ENCODE measurements at places on chromosomes 12 and 14. TPM values are rescaled to one million over a fixed set of nuclear protein-coding genes. Genes with fewer than 3 reads are reported as not detected.

GRCh38 chr12:33180918-33181317 is 258.7 kb downstream of the SYT10 start:
- peak; percentile 71 for DNase-seq

DNA sequence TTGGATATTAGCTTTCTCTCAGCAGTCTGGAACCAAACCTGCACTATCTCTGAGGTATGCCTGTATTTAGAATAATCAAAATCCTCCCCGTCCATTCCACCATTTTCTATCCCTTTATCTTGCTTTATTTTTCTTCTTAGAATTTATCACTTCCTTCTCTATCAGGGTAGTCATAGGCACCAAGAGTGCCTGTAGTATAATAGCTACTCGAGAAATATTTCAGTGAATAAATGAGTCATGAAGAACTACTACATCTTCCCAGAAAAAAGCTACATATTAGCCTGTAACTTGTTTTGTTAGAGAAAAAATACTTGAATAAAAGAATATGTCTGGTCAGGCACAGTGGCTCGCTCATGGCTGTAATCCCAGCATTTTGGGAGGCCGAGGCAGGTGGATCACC is 4.3 kb downstream of the SLC2A14 start:
- DNase-seq = peak; percentile 12

GRCh38 chr14:99968191-99968920 is 96.9 kb upstream of the EVL start:
- DNase-seq = no peak

DNA sequence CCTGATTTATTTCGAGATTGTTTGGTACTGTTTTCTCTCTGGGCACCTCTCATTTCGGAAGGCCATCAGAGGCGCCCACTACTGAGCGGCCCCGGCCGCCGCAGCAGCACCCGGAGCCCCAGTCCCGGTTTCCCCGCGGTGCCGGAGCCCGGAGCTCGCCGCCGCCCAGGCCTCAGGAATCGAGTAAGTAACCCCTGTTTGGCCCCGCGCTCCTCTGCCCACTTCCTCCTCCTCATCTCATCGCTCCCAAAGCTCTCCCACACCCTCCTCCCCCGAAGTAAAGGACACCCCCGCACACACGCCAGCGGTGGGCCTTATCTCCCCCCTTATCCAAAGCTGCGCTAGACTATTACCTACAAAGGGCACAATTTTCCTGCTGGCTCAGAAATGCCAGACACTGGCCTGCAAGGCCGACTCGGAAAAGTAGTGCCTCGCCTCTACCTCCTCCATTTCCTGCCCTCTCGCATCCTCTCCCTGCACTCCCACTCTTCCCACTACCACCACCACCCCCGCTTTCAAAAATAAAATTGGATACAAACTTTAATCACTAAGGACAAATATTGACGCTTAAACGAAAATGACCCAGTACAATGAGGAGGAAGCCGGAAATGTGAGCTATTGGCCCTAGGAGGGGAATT is 637 bp upstream of the FOXG1 start:
- DNase-seq = no peak

DNA sequence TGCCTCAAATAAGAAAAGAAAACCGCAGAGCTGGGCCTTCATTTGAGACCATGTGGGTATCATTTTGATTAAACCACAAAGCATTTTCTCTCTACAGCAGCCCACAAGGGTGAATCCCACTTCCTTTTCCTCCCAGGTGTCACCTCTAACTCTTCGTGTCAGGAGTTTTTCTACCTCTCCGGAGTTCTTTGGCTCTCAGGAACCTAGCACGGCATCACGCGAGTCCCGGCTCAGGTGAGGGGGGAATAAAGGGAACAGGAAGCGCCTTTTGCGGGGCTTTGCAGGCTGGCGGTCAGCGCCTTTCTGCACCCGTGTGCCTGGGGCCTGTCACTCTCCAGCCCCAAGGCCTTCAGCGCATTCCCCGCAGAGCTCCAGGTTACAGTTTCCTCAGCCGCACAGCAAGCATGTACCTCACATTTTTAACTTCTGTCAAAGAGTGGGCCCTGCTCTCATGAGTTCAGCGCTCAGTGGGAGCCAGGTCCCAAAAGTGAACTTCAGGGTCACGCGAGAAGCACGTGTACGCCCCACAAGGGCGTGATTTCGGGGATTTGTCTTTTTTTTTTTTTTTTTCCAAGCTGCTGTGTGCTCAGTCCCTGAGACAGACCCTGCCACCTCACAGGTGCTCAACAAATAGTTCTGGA is 740 bp upstream of the PRPF40B start:
- no peak for DNase-seq

- no peak for DNase-seq
Observed at GRCh38 chr12:124780752-124781685, 82.6 kb downstream of the SCARB1 start.

DNA sequence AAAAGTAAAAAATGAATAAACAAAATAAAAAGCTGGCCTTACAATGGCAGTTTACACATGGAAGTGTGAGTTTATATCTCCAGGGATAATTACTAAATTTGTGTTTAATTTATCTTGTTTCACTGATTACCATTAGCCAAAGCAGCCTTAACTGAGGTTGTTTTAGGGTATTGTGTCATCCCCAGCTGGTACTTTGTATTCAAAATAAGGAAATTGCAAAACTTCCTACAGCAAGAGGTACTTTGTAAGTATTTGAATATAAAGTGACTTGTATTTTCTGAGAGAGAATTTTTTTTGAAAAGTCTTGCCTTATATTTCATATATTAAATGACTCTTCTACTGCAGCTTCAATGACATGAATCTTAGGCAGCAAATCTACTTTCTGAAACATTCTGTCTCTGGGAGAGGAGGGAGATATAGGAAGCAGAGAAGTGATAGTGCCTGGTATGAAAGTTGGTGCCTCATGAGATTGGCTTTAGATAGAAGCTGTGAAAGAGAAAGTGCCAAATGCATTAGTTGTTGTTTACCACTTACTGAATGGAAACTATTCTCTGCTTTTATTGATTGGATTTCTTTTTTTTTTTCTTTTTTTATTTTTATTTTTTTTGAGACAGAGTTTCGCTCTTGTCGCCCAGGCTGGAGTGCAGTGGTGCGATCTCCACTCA is 6.7 kb downstream of the FNTB start:
- no peak for DNase-seq

DNA sequence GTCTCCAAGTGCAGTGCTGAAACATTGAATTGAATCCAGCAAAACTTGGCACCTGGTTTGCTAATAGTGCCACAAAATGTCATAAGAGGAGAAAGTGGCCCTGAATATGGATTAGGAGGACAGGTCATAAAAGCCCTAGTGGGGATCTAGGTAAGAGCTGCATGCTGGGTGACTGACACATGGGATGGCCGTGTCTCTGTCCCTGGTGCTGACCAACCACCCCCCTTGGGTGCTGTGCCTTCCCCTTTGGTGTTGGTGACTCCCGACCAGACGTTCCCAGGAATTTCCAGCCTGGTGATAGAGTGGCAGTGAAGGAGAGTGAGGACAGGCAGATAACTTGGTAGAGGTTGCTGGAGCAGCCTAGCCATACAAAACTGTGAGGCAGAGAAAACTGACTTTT is 142.8 kb downstream of the VRK1 start:
- peak; percentile 1 for DNase-seq

DNA sequence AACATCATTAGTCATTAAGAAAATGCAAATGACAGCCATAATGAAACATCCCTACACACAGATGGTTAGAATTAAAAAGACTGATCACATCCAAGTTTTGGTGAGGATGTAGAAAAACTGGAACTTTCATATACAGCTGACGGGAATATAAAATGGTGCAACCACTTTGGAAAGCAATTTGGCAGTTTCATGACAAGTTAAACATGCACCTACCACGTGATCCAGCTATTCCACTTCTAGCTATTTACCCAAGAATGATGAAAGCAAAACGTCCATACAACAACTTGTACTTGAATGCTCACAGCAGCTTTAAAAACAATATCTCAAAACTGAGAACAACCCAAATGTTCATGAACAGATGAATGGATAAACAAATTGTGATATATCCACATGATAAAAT is 77.9 kb upstream of the AVPR1A start:
- DNase-seq = no peak

GRCh38 chr14:58408681-58409215 is 13.0 kb downstream of the TOMM20L start:
- DNase-seq = no peak

DNA sequence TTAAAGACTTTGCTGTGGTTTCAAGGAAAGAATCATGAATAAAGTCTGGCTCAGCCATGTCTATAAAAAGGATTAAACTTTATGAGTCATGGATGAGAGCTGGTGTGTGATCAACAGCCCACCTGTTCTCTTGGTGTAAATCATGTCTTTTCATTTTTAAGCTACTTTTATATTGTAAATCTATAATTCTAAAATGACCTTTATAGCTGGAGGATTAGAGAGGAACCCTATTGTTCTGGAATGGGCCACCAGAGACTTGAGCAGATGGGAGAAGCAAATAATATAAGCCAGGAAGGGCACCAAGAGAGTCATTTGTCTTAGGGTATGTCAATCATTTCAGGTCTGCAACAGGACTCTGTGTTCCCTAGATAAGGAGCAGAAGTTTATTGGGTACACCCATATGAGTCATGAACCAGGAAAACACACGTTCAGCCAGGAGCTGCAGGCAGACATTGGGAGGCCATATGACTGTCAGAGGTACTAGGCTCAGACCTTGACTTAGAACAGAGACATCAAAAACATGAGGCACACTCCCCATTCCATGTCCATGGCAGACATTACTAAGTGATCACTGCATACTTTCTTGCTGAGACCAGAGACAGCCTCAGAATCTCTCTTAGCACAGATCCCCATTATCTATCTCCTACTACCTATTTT is 49.3 kb downstream of the NDUFA12 start:
- peak; percentile 67 for DNase-seq

GRCh38 chr12:122793685-122794106 is 19.3 kb downstream of the CCDC62 start:
- DNase-seq = peak; percentile 37

GRCh38 chr14:66483322-66483721 is 2.8 kb upstream of the CCDC196 start:
- DNase-seq = no peak

DNA sequence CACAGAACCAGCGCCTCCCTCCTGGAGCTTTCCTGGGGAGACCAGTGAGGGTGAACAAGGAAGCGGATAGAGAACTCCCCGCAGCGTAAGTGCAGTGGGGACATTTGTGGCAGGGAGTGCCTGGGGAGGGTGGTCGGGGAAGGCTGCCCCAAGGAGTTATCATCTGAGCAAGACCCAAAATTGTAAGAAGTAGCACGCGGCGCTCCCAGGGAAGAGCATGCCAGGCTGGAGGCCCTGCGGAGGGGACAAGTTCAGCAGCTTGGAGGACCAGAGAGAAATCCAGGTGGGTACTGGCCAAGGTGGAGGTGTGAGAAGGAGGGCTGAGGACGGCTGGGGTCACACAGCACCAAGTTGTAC is 46.2 kb upstream of the RIMBP2 start:
- DNase-seq = no peak

DNA sequence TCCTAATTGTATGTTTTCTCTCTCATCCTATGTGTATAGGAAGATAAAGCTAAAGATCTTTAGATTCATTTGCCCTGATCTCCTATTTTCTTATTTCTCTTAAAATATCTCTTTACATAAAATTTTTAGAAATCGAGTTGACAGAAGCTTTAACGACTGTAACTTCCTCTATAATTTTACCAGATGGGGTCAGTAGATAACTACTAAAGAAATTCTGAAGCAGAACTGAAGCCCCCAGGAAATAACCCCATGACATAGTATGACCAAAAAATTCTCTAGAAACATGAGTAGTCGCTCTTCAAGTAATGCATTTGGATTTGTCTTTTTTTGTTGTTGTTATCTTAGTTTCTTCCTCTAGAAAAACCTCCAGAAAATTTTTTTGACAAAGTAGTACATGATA is 288.0 kb downstream of the ERC1 start:
- no peak for DNase-seq

DNA sequence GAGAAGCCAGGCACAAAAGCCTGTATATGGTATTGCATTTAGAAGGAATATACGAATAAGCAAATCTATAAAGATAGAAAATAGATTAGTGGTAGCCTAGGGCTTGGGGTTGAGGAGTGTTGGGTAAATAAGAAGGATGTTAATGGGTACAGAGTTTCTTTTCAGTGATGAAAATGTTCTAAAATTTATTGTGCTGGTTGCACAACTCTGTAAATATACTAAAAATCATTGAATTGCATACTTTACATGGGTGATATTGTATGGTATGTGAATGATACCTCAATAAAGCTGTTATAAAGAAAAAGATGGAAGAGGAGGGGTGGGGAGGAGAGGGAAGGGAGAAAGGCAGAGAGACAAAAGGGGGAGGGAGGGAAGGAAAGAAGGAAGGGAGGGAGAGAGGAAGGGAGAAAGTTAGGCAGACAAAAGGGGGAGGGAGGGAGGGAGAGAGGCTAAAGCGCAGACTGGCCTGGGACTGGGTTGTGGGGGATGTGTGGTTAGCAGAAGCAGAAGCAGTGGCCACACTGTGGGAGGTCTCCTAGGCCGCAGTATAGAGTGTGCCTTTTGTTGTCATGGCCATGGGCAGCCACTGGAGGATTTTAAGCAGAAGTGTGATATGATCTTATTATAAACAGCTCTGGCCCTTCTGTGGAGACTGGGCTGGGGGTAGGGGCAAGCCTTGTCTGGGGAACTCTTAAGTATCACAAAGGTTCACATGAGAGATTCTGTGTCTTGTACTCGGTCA is 73.6 kb upstream of the ELK3 start:
- DNase-seq = no peak

- DNase-seq = no peak
Observed at GRCh38 chr12:114291389-114292060, 114.4 kb downstream of the TBX5 start.

DNA sequence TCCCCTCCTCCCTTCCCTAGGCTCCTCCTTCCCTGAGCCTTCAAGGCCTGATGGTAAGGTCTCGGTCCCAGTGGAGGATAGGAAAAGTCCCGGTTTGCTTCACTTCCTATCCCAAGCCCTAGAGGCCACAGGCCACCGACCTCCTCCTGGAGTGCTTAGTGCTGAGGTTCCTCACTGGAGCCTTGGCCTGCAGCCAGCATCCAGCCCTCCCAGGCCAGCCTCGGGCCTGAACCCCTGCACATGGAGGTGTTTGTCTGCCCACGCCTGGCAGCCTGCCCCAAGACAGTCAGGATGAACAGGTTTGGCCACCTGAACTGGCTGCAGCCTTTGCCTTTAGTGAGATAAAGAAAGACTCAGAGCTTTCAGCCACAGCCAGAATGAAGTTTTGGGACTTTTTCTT is 15.8 kb upstream of the KRT7 start:
- DNase-seq = no peak

PLBD1 gene
- not detected for total RNA-seq

TTC7B gene
- total RNA-seq = 40.2 TPM

CDCA3 gene
- 30.8 TPM for total RNA-seq

ADGRD1 gene
- 0.81 TPM for total RNA-seq

ACSS3 gene
- not detected for total RNA-seq

YEATS4 gene
- 46.1 TPM for total RNA-seq

PROX2 gene
- total RNA-seq = not detected

KANSL2 gene
- 51.3 TPM for total RNA-seq

MMAB gene
- total RNA-seq = 51.2 TPM

TAS2R42 gene
- not detected for total RNA-seq

Data from A172 (cell line).